ENCODE measurements at places on chromosomes 4 and X.

DNA sequence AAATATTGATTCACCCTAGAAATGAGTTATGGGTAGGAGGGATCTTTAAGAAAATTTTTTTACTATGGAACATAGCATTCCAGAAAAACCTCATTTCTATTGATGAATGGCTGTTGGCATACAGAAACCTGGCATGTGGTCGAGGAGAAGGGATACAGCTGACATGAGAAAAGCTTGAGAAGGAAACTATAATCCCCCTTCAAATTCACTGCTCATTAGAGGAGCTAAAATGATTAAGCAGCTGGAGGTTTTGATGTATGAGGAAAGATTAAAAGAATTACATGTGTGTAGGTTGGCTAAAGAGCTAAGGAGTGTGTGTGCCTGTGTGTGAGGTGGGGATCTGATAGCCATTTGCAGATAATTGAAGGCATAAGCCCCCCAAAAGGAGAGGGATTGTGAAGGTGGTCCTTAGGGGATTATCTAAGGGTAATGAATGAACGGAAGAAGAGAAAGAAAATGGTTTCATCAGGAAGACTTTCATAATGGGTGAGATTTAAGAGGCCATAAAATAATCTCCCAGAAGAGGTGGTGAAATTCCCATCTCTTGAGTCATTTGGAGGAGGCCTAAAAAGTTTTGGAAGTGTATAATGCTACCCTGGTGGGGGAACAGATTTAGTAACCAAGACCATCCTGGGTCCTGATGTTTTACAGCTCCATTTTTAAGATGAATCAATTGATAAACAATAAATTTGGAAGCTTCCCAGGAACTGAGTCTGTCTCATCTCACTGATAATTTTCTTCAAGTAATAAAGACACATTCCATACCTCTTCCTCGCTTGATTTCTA is 272.0 kb upstream of the HAND2 start:
- no peak for DNase-seq

GRCh38 chrX:81120936-81121371 is 80.8 kb downstream of the HMGN5 start:
- DNase-seq, result peak; percentile 62

DNA sequence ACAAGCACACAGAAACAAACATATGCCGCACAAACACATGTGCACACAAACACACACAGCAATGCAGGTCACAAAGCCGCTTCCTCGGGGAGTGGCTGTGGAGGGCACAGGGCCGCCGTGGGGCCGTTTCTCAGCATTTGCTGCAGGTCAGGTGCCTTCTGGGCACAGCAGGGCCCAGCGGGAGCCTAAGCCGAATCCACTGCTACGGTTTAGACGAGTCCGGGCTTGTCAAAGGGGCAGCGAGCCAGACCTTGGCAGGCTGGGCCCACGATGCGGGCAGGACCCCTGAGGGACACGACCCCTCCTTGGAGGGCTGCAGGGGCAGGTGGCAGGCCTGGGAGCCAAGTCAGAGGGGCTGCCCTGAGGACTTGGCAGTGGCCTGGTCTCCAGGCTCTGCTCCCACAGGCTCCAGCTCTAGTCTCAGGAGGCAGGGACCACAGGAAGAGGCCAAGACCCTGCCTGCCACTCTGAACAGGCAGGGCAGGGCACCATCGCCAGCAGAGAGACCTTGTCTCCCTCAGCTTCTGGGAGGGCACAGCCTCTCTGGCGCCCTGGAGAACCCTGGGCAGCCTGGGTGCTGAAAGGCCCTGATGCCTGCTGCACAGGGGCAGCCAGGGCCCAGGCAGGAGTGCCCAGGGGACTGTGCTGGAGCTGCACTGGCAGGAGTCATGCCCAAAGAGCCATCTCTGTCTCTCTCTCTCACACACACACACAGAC is 5.5 kb upstream of the ATP2B3 start:
- peak; percentile 12 for DNase-seq

- no peak for DNase-seq
These were observed 103.7 kb downstream of the JADE1 start for GRCh38 chr4:128913228-128913627.

GRCh38 chrX:47579537-47579936 is 2.7 kb upstream of the TIMP1 start:
- peak; percentile 55 for DNase-seq

- DNase-seq, result peak; percentile 95
These were observed 45.6 kb downstream of the BBS12 start for GRCh38 chr4:122777846-122778673.

DNA sequence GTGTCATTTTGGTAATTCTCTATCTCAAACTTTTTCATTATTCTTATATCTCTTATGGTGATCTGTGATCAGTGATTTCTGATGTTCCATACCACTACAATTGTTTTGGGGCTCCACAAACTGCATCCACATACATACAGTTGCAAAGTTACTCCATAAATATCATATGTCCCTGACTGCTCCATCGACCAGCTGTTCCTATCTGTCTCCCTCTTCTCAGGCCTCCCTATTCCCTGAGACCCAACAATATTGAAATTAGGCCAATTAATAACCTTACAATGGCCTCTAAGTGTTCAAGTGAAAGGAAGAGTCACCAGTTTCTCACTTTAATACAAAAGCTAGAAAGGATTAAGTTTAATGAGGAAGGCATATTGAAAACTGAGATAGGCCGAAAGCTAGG is 108.7 kb downstream of the ANAPC10 start:
- no peak for DNase-seq

DNA sequence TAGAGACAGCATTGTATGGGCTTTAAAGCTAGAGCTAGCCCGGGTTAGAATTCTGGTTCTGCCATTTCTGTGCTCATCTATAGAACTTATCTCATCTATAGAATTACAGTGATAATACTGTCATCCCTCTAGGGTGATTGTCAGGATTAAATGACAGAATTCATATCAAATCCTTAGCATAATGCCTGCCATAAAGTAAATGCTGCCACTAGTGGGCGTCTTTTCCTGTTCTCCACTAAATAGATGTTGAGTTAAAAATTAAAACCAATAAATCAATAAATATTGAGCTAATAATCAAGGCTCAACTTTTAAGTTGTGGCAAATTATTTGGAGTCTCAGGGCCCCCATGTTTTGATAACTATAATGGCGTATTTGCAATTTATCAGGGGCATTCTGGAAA is 19.7 kb downstream of the GRIA3 start:
- DNase-seq, result no peak

- no peak for DNase-seq
These were observed 42.0 kb downstream of the SOD3 start for GRCh38 chr4:24837336-24837735.

DNA sequence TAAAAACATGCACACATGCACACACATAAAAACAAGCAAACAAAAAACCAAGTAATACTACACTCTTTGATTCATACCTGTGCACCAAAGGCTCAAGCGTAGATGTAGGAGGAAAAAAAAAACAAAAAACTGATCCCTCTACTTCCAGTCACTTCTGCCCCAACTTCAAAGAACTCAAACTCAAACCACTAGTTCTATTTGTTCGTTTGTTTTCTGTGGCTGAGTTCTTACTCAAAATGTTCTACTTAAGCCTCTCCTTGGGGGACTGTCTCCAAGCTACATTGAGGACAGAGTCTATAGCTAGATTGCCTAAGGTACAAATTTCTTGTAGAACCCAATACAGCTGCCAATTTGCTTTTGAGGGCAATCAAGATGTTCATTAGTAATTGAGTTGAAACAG is 171.0 kb upstream of the ATOH1 start:
- no peak for DNase-seq

DNA sequence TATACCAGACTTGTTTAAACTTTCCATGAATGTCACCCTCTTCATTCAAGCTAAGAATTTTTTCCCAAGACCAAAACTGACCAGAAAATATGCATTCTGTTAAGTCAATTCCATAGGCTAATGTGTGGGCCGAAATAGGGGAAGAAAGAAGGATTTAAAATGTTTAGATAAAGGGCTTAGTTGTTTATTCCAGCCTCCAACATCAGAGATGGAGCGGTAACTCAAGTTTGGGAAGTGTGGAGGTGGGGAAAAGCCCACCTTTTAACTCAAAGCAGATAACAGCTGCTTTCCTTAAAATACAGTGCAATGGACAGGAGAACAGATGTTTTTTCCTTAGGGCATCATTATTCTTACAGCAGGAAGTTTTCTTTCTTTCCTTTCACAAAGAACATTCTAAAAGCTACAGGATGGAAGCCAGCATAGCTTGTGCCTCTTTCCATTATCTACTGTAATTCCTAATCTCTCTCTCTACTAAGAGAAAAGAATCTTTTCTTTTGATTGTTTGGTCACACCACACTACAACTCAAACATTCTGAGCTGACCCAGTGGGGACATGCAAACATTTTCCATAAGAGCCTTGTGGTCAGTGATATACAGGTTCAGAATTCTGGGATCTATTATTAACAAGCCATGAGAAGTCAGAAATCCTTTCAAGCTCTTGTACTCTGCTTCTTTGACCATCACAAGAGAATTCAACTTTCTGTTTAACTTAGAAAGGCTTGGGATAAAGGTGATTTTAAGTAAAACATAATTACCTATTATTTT is 101.6 kb downstream of the PDE5A start:
- DNase-seq, result peak; percentile 34

- DNase-seq, result peak; percentile 78
These were observed 151.4 kb upstream of the USP9X start for GRCh38 chrX:40933706-40934425.

GRCh38 chr4:88985088-88985773 is 71.8 kb downstream of the FAM13A start:
- DNase-seq, result peak; percentile 43

- DNase-seq, result no peak
These were observed 12.9 kb downstream of the TMEM131L start for GRCh38 chr4:153479101-153479500.
